Left renal cortex interstitium (tissue), 4 donors: ENCODE measurements at places on chromosomes 6 and 20. TPM values are rescaled to one million over a fixed set of nuclear protein-coding genes. Genes with fewer than 3 reads are reported as not detected.

GRCh38 chr6:36196113-36196879, at the start of gene BRPF3:
Gene BRPF3, plus strand, starts transcription at chr6:36196744. Its CDS starts 3,579 bp downstream, at chr6:36200323.
- peak; percentile 59 for DNase-seq

GRCh38 chr20:1479831-1480595, 11.2 kb downstream of the SIRPB2 start:
- no peak for DNase-seq

Gene DDO
- 0.79 TPM for polyA plus RNA-seq

DNA sequence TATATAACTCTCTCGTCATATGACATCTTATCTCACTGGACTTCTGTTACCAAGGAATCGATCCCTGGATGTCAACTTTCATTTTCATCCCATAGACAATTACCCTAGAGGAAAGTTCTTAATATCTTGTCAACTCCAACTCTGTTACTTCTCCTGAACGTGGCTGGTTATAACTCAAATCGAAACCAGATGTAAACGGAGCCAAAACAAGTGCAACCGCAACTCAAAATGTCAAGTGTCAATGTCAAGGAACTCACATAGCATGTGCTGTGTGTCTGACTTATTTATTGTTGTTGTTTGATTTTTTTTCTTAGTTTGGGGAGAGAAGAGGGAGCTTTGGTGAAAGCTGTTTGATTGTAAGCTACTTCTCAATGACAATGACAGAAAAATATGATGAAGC, 108.6 kb downstream of the VIP start:
- DNase-seq: no peak

Gene PSORS1C2
- not detected for polyA plus RNA-seq

GRCh38 chr6:135707426-135707825, 144.1 kb upstream of the PDE7B start:
- no peak for DNase-seq

- DNase-seq: no peak
Measured at GRCh38 chr6:145327586-145327985, 407.7 kb downstream of the EPM2A start.

GRCh38 chr6:18561037-18561750, 174.0 kb downstream of the RNF144B start:
- DNase-seq: no peak

Gene ZNF831
- polyA plus RNA-seq: 0.10 TPM

GRCh38 chr6:148635070-148635743, 111.6 kb upstream of the UST start:
- DNase-seq: no peak

- DNase-seq: no peak
Measured at GRCh38 chr6:33926451-33926850, 122.6 kb upstream of the MLN start.

- no peak for DNase-seq
Measured at GRCh38 chr6:137823826-137824555, 43.1 kb upstream of the TNFAIP3 start.

- DNase-seq: no peak
Measured at GRCh38 chr6:34981366-34981765, 92.3 kb downstream of the ANKS1A start.

Gene DEFB124
- 0.37 TPM for polyA plus RNA-seq

DNA sequence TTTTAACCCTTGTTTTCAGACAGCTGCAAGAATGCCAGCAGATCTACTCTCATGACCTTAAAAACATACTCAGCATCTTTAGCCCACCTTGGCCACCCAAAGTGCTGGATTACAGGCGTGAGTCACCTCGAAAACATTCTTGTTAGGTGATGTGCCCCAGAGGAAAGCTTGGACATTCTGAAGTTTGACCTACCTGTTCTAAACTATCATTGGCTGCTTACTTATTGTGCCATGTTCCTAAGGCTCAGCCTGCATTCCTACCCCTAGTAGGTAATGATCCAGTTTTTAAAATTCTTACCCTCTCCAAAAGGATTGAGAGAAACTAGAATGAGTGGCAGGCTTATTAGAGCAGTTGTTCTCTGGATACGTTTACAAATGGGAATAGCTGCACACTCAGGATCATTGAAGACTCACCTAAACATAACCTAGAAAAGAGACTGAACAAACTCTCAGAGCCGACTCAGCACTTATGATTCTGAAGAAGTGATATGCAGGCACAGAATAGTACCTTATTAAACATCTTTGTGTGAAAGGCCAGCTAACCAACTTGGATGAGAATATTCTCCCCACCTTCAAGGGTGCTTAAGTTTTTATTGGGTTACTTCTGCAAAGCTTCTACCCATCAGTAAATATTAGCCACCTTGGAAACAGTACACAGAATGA, 362.1 kb downstream of the NRN1 start:
- no peak for DNase-seq

Gene THBS2
- polyA plus RNA-seq: 7.6 TPM

DNA sequence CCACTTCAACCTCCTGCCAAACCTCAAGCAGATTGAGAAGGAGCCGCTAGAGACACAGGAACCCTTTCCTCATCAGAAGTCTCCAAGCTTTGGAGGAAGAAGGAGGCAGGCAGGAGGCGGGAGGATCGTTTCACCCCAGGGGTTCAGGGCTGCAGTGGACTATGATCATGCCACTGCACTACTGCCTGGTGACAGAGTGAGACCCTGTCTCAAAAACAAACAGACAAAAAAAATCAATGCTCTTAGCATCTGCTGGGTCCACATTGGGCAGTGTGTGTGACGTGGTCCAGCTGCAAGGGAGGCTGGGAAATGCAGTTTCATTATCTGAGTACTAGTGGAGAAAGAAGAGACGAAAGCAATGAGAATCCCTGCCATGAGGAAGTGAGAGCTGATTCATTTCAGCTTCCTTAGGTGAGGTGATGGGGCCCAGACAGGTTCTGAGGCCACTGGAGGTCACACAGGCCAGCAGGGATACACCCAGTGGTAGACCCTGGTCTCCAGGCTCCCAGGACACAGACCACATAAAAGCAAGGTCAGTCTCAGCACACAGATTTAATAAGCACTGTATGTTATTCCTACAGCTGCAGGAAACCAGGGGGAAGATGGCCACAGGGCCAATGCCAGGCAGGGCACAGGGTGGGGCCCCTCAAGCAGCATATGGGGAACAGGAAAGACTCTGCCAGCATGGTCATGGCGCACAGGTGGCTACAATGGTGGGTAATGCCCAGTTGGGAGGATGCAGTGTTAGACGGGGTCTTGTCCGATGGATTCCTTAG, 4.3 kb downstream of the GFRA4 start:
- DNase-seq: no peak

DNA sequence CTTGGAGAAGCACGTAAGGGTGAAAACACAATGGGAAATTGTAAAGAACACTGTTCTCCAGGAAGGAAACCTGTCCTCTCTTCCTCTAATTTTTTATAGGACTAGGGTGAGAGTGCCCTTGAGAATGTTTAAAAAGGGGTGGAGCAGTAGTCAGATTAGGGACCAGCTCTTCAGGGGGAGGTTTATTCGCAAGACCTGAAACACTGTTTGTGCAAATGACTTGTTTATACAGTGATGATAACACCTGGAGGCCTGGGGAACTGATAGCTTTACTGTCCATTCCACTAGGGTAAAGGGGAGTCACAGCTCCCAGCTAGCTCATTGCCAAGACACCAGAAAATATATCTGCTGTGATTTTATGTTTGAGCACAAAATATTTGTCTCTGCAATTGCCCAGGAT, 8.1 kb upstream of the FUT9 start:
- no peak for DNase-seq

- DNase-seq: no peak
Measured at GRCh38 chr6:125797886-125798444, 7.2 kb downstream of the NCOA7 start.

Gene SYNCRIP
- polyA plus RNA-seq: 151 TPM

- no peak for DNase-seq
Measured at GRCh38 chr6:104995989-104996617, 39.2 kb downstream of the LIN28B start.
